ENCODE measurements at places on chromosomes 6 and 20. TPM values are rescaled to one million over a fixed set of nuclear protein-coding genes. Genes with fewer than 3 reads are reported as not detected.

DNA sequence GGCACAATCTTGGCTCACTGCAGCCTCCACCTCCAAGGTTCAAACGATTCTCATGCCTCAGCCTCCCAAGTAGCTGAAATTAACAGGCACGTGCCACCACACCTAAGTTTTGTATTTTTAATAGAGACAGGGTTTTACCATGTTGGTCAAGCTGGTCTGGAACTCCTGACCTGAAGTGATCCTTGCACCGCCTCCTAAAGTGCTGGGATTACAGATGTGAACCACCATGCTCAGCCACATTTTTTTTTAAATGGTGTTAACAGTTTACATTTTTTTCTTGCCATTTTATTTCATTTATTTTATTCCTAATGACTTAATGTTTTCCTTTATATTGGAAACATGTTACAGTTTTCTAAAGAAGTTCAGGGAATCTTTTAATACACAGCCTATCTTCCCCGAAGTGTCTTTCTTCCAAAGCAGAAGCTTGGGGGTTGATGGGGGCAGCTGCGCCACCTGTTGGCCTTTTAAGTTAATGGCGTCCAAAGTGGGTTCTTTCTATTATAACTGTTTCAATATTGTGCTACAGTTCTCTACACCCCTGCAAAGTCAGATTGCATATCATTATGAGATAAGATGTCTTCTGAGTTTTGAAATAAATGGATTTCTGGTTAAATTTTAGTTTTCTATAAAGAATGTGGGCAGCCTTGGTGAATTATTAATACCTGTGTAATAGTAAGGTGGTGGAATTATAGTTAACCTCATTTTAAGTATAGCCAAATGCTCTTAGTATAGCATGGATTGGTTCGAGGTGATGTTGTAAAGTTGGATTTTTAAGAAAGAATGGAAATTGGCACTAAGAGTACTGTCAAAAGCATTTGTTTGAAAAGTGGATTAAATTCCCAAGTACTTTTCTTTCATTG, 42.0 kb upstream of the PLCG1 start:
- peak; percentile 43 for DNase-seq

GRCh38 chr6:11326116-11326515, 93.6 kb upstream of the NEDD9 start:
- DNase-seq: no peak

IMPG1 gene
- total RNA-seq: not detected

DNA sequence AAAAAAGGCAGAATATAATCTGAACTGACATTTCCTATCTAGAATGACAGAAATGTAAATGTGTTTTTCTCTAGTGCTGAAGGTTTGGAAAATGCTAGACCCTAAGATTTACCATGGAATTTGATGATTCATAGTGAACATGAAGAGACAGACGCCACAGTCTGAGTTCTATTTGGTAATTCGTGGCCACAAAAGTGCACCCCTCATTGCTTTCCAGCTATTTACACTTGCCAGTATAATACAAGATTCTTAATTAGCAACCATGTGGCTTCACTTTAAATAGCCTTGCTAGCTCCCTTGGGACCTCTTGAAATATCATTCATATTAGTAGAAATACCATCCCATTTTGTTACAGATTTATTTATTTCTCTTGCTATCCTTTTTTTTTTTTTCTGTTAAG, 636.8 kb downstream of the PRKN start:
- no peak for DNase-seq

ARMC2 gene
- 14.0 TPM for total RNA-seq

ZNF343 gene
- total RNA-seq: 6.3 TPM

- DNase-seq: no peak
Observed at GRCh38 chr6:21715180-21715579, 121.6 kb downstream of the SOX4 start.

MROH8 gene
- 3.6 TPM for total RNA-seq

PSORS1C1 gene
- 4.7 TPM for total RNA-seq

DNA sequence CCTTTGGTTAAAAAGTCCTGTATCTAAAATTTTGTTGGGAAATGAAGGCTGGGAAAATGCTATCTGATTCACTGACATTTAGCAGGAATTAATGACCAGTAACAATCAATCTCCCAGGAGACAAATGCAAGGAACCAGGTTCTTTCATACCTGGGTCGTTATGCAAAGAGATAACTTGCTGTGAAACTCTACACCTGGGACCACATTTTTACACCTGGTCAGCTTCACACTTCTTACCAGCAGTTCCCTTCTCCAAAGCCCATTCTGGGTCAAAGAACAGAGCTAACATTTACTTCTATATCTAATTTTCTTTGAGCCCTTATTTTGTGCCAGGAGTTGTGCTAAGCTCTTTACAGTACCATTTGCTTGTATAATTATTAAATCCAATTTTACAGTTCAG, 27.4 kb upstream of the STXBP5 start:
- DNase-seq: no peak

DNA sequence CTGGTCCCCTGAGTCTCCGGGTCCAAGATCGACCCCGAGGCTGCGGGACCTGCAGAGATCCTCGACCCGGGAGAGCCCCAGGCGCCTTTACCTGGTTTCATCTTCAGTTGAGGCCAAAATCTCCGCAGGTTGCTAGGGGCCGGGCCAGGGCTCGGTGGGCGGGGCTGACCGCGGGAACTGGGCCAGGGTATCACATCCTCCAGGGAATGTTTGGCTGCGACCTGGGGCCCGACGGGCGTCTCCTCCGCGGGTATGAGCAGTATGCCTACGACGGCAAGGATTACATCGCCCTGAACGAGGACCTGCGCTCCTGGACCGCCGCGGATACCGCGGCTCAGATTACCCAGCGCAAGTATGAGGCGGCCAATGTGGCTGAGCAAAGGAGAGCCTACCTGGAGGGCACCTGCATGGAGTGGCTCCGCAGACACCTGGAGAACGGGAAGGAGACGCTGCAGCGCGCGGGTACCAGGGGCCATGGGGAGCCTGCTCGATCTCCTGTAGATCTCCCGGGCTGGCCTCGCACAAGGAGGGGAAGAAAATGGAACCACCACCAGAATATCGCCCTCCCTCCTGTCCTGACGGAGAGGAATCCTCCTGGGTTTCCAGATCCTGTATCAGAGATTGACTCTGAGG, 53.8 kb upstream of the POLR1H start:
- peak; percentile 25 for DNase-seq

GRCh38 chr6:163324688-163325389, 89.7 kb upstream of the QKI start:
- DNase-seq: peak; percentile 51

DNA sequence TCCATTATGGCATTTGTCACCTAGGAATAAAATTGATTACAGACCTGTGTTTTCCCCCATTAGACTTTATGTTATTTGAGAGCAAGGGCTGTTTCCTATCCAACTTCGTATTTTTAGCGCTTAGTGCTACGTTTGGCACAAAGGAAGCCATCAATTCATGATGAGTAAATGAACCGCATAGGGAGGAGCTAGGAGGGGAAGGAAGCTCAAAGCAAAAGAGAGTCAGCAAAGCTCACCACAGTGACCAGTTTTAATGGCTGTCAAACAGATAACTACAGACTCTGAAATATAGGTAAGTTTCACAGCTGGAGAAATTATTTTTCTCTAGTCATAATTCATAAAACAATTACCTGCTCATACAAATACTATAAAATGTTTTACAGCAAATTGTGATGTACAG, 6.9 kb upstream of the SAMD3 start:
- DNase-seq: no peak

GRCh38 chr6:163132050-163132750, 282.3 kb upstream of the QKI start:
- no peak for DNase-seq

MTFR2 gene
- total RNA-seq: 0.52 TPM

DNA sequence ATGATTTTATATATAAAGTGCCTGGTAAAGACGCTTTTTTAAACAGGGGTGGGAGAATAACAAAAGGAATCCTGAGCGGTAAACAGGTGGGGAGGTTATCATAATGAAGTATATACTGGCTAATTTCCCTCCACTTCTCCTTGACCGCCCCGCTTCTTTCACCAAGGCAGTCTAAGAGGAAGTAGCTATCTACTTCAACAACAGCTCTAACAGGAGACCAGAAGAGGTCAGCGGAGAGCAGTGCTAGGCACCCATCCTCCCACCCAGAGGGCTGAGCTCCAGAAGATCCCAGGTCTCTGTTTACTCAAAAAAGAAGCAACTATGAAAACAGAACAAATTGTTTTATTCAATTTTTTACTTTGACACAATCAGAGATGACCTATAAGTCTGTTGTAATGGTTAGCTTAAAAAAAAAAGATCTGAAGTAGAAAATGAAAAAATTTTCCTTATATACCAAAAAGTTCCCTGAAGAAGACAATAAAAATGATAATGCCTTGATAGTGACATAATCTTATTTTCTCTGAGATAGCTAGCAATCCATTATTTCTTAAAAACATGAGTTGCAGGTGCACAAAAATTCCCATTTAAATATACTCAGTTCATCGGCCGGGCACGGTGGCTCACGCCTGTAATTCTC, 141.1 kb downstream of the PDSS2 start:
- DNase-seq: peak; percentile 27

- no peak for DNase-seq
Observed at GRCh38 chr6:169163411-169163901, 90.2 kb downstream of the THBS2 start.

LY6G5C gene
- 1.5 TPM for total RNA-seq

- DNase-seq: no peak
Observed at GRCh38 chr20:24118441-24119175, 130.0 kb upstream of the GGTLC1 start.

C20orf204 gene
- 0.55 TPM for total RNA-seq

- no peak for DNase-seq
Observed at GRCh38 chr6:26249707-26249956, 115.4 kb upstream of the BTN3A2 start.

ANKRD66 gene
- total RNA-seq: not detected

SLC35F1 gene
- 6.4 TPM for total RNA-seq

- DNase-seq: no peak
Observed at GRCh38 chr6:15507746-15508145, 155.1 kb downstream of the DTNBP1 start.

DNA sequence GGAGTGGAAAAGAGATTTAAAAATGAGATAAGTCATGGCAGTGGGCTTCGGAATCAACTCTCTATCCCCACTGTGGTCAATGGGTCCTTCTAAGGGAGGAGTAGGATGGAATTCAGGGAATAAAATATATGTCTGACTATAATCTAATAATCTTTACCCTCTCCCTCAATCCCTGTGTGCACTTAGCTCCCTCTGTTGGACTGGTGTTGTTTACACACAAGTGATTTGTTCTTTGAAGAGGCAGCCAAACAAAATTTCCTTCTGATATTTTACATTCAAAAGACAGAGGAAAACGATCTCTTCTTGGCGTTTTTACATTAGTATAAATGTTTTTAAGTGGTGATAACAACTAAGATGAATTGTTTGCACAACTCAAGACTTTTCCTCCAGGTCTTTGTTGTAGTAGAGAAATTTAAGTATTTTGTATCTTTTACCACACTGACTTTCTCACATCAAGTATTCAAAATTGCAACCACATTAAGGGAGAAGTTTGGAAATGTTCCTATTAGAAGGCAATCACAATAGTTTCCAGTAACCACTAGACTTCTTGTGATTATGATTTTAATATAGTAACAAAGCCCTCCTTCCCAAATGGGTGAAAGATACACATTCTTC, 317.8 kb downstream of the CENPW start:
- no peak for DNase-seq

- DNase-seq: no peak
Observed at GRCh38 chr6:157885211-157885788, 62.3 kb downstream of the SNX9 start.

GRCh38 chr6:96150431-96150830, 134.7 kb downstream of the FUT9 start:
- no peak for DNase-seq

OR12D3 gene
- total RNA-seq: not detected

MYMX gene
- 0.36 TPM for total RNA-seq

OR2J3 gene
- not detected for total RNA-seq

DNA sequence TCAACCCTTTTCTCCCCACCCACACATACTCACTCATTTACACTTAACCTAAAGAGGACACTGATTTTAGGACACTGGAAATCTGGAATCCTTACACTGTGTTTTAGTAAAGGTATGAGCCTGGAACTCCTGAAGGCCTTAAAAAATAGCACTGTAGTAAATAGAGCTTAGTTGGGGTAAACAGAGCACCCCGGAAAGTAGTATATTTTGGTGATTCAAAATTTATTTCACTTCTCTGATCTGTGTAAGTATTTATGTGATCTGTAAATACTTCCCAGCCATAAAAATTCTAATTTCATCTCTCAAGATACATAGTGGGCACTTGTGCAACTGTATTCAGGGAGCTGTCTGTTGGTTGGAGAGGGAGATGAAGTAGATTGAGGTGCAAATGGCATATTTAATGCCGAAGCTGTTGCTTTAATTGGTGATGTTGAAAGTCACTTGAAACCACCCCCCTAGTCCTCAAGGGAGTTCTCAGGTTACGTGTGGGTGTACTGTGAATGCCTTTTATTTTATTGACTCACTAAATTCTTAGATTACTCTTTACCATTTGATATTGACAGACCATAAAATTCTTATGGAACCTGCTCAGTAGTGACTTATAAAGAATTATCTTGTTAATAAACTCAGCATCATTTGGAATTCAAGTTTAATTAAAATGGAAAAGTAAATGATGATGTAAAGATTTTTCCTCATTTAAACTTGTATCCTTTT, 154.9 kb downstream of the SOX4 start:
- DNase-seq: no peak

ENPP5 gene
- 3.0 TPM for total RNA-seq

CD93 gene
- 35.7 TPM for total RNA-seq

RAET1L gene
- not detected for total RNA-seq

GRCh38 chr6:31768363-31769257, 6.2 kb downstream of the SAPCD1 start:
- DNase-seq: no peak

GRCh38 chr20:53922901-53923314, 147.5 kb downstream of the BCAS1 start:
- DNase-seq: no peak

DNA sequence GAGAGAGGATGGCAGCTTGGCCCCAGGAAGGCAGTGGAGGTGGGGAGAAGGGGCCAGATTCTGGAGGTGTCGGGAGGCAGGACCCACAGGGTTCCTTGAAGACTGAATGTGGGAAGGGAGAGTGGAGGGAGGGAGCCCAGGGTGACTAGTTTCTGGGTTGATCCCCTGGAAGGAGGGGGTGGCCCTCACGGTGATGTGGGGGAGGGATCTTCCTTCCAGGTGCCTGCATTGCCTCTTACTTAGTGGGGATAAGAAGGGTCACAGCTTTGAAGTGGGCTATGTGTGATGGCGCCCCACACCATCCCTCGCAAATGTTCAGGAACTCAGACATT, 26.7 kb downstream of the VSTM2L start:
- DNase-seq: no peak

PPP1R3G gene
- 11.1 TPM for total RNA-seq

GRCh38 chr6:99349171-99350141, at the start of gene FAXC:
Gene FAXC, minus strand, starts transcription at chr6:99349674. Its CDS starts 302 bp downstream, at chr6:99349372.
- no peak for DNase-seq

All from left ventricle myocardium inferior (tissue), 1 donor.